Fibroblast of pulmonary artery (primary cell): ENCODE measurements at places on chromosomes 12 and 14.
A peak's percentile ranks its signal among the peaks of the same experiment; 100 is the strongest.

GRCh38 chr12:3016191-3016590, 57.0 kb downstream of the TEAD4 start:
- no peak for DNase-seq

- DNase-seq, result no peak
Measured at GRCh38 chr14:46051796-46052195, 599.8 kb downstream of the RPL10L start.

GRCh38 chr12:104870797-104871196, 87.3 kb downstream of the SLC41A2 start:
- no peak for DNase-seq

GRCh38 chr12:109482894-109483293, 5.5 kb downstream of the UBE3B start:
- DNase-seq, result no peak

DNA sequence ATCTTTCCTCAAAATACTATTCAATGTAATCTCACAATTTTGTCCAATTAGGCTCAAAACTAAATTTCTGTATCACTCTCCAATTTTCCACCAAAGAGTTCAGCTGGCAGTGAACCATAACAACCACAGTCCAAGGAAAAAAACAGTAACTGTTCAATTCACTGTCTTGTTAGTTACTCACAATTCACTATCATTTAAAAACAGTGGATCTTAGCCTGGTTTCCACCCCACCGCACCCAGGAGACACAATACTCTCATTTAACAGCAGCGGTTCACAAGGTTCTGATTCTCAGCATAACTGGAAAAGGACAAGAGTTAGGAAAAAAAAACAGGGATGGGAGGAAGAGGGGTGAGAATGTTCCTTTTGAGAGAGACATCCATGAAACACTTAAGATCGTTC, 40.5 kb downstream of the MED13L start:
- DNase-seq, result no peak

DNA sequence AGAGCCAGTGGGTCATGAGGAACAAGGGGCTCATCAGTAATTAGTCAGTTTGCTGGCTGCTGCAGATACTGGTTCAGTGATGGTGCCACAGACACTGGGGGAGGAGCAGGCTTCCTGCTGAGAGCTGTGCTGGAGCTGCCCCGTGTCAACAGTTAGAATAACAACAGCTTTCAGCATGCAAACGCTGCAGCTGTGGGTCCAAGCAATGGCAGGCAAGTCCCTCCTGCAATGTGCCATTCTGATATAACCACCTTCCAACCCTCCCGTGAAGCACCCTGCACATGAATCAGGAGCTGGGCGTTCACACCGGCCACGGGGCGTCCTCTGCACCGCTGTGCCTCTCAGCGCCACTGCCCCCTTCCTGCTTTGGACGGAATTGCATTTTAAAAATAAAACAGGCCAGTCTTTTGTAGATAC, 258.4 kb upstream of the SFSWAP start:
- no peak for DNase-seq

DNA sequence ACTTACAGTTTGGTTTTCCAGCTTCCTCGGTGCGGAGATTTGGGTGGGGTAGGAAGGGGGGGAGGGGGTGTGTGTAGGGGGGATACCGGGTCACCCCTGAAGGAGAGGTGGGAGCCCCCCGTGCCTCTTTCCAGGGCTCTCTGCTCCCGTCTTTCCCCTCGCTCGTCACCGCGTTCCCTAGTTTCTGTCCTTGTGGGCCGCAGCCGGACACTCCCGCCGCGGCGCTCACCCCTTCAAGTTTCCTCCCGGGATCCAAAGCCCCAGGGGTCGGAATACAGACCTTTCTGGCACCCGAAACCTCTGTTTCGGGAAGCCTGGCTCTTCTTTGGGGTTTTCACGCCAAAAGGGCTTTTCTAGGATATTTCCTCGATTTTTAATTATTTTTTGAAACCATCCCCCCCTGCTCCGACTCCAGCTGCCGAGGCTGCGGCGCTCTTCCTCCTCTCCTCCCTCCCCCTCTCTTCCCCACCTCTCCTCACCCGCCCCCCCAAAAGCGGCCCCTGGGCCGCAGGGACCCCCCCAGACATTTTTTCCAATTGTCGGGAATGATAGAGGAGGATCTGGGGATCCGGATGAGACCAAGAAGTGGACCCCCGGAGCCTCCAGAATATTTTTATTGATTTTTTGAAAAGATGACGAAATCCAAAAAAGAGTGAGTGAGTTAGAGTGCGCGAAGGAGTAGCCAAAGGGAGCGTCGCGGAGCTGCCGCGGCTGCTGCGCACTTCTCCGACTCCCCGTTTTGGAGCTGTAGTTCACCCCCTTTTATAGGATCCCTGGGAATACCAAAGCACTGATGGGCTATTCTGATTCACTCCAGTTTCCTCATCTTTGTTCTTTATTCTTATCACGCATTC, 1.7 kb downstream of the CCND2 start:
- peak; percentile 36 for DNase-seq
